H4 (cell line): ENCODE measurements at places on chromosomes 2 and 18. TPM values are rescaled to one million over a fixed set of nuclear protein-coding genes. Genes with fewer than 3 reads are reported as not detected.

The DIPK1C gene
- 1.6 TPM in 1 of 2 replicates, not detected in the other for total RNA-seq

The KCNG3 gene
- 0.12 and 0.27 TPM in 2 replicates for total RNA-seq

The IL1R1 gene
- 7.9 and 8.0 TPM in 2 replicates for total RNA-seq

The CRYGC gene
- not detected in 2 replicates for total RNA-seq

The TTC39C gene
- total RNA-seq, result 20.8 and 21.3 TPM in 2 replicates

The OLA1 gene
- total RNA-seq, result 97.4 and 117 TPM in 2 replicates

The SCG2 gene
- 0.62 and 1.1 TPM in 2 replicates for total RNA-seq

The TBR1 gene
- 0.02 TPM in 1 of 2 replicates, not detected in the other for total RNA-seq
